ENCODE measurements at places on chromosomes 7 and 10.
A peak's percentile ranks its signal among the peaks of the same experiment; 100 is the strongest.

DNA sequence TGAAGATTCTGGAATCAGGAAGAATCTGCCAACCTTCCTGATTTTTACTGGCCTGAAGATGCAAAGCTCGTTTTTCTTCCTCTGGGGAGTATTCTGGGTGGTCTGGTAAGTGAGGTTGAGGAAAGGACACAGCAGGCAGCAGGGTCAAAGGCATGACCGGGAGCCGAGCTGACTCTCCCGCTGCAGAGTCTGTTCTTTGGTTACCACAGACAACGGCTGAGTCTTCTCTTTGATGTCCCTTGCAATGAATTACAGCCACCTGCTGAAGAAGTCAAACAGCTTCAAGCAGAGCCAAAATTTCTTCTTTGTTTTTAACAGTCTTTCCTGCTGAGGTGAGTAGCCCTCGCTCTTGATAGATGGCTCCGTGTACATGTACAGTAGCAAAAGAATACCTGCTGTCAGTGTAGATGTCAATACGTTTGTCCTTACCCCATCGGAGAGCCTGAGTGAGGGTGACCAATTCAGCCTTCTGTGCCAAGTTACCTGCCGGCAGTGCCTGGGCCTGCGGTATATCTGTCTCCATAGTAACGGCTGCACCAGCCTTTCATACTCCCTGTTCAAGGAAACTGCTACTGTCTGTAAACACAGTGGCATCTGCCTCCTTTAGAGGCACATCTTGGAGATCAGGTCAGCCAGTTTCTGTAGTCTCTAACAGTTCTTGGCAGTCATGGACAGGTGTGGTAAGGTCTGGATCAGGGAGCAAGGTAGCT lies 76.4 kb downstream of the PRR15 start:
- no peak for DNase-seq

DNA sequence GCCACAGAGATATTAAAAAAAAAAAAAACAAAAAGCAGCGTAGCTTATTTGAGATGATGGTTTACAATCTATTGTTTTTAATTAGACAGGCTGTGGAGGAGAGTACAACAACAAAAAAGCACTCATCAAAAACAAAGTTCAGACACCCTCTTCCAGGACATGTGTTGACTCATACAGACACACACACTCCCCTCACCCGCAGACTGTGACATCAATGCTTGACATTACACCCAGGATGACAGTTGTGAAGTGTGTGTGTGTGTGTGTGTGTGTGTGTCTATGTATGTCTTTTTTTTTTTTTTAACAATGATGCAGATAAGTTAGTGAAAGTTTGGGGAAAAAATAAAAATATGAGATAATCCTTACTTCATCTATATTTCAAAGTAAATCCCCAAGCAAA lies 303.6 kb downstream of the GPAM start:
- no peak for DNase-seq

- DNase-seq, result no peak
These were observed 100.5 kb upstream of the NRP1 start for GRCh38 chr10:33434933-33435332.

DNA sequence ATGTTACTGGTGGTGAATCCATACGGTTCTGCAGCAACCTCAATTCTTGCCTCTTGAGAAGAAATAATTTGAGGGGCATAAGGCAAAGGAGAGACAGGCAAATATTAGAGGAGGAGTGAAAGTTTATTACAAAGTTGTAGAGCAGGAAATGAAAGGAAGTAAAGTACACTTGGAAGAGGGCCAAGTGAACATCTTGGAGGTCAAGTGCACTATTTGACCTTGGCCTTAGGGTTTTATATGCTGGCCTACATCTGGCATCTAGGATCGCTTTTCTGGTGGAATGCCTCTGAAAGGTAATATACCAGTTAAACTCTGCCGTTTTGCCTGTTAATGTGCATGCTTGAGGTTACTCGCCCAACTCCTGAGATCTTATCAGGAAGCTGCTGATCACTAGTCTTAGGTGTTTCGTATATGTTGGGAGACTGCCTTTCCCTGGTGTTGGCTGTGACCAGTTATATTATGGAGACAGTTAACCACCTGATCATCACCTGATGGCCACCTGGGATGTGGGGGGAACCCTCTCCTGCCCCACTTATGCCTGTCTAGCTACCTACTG lies 66.1 kb upstream of the CYP2C18 start:
- DNase-seq, result no peak

DNA sequence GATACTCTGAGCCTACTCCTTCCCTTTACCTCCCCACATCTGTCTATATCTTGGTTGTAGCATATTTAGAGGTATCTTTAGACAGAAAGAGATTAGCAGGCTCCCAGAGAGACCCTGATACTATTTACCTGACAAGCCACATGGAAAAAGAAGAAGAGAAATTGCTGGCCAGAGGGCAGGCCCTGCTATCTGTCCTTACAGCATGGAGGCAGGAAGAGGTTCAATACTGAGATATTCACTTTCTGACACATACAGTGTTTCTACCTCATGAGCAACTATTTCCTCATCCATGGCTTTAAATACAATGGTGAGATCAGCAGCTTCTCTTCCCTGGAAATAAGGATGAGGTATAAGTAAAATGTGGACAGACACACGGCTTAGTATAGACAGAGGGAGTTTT lies 33.9 kb upstream of the TSPAN13 start:
- no peak for DNase-seq

DNA sequence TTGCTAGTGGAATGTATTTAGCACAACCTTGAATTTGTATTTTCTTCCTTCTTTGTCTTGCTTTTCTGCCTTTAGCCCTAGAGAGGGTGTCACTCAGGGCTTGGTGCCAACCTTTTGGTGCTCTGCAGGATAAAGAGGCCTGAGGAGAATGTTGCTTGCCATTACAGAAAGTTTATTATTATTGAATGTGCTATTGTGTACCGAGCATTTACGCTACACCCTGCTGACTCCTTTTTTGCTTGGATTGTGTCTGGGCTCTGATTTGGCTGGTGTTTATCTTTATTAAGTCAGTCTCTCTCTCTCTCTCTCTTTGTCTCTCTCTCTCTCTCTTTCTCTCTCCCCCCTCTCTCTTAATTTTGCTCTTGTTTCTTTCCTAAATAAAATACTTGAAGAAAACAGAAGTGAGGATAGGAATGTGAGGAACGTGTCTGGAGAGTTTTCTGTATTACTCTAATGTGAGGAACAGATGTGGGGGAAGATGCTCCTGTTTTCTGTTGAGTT lies 284.4 kb upstream of the PHYHIPL start:
- no peak for DNase-seq

- DNase-seq, result no peak
These were observed 475.4 kb upstream of the GHITM start for GRCh38 chr10:83663918-83664317.

GRCh38 chr7:83882551-83882950 lies 233.6 kb upstream of the SEMA3E start:
- no peak for DNase-seq

- DNase-seq, result no peak
These were observed 16.7 kb downstream of the LSMEM1 start for GRCh38 chr7:112497481-112497880.

DNA sequence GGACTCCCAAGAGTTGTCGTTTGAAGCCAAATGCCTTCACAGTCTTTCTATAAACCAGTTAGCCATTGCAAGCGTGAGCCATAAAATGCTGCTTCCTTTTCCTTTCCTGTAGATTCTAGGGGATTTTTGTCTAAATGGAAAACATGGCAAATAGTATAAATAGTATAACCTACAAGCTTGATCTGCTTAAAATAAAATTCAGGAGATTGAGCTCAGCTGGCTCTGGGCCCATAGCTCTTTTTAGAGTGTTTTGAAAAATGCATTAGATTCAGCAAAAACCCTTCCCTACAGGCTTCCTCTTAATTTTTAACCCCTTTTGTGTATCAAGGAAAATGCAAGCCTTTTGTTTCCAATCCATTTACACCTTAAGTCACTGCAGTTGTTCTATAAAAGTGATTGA lies 190.1 kb upstream of the GDF10 start:
- no peak for DNase-seq

DNA sequence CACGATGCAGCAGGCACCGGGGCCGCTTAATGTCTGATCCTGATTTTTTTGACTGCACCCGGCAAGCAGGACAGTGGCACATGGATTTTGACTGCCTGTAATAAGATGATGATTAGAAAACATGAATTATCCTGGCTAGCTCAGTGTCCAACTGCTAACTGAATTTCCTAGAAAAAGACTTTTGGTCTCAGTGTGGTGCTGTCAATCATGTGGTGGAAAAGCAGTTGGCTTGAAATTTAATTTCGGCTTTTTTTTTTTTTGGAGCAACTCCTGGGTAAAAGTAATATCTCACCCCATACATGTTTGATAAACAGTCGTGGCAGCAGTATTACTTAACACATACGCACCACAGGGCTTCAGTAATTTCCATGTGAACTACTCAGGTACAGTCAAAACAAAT lies 227.7 kb downstream of the FANK1 start:
- DNase-seq, result no peak

- DNase-seq, result no peak
These were observed 129.9 kb downstream of the IPMK start for GRCh38 chr10:58137813-58138212.

GRCh38 chr10:93554760-93555432 lies 11.6 kb upstream of the FFAR4 start:
- DNase-seq, result peak; percentile 70

- DNase-seq, result no peak
These were observed 123.4 kb upstream of the BTBD16 start for GRCh38 chr10:122147663-122148062.

DNA sequence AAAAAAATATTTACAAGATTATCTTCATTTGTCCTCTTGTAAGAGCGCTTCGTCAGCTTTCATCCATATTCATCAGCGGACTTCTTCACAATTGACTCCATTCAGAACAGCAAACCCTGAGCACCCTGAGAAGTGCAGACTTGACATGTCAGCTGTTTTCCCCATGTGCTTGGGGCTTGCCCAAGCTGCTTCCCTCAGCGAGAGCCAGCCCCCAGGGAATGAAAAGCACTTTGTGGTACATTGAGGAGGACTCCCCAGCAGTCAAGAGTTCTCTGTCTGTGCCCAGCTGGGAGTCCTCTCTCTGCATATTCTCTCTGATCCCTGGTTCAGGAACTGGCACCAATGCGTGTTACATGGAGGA lies 22.7 kb downstream of the HKDC1 start:
- DNase-seq, result no peak

GRCh38 chr7:150800581-150801241 lies at the start of gene TMEM176A:
Gene TMEM176A (plus strand): TSS chr7:150800769. CDS start chr7:150801551, 782 bp downstream.
- DNase-seq, result peak; percentile 19

- no peak for DNase-seq
These were observed 404.6 kb downstream of the LRMDA start for GRCh38 chr10:75836064-75836463.

GRCh38 chr10:48973065-48973464 lies 33.4 kb upstream of the LRRC18 start:
- no peak for DNase-seq

DNA sequence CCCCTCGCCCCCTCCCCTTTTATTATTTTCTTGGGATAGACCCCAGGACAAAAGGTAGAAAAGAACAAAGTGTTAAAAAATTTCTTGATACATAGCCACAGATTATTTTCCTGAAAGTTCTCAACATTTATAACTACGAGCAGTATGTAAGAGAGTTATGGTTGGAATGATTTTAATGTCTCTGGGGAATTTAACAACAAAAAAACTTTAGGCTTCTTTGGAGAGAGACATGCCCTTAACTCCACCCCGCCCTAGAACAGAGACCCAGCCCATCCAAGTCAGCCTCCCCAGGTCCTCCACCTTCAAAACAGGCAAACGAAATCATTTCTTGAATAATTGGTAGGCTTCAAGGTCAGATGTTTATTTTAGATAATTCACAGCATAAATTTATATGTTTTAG lies 97.1 kb downstream of the TCF7L2 start:
- no peak for DNase-seq

DNA sequence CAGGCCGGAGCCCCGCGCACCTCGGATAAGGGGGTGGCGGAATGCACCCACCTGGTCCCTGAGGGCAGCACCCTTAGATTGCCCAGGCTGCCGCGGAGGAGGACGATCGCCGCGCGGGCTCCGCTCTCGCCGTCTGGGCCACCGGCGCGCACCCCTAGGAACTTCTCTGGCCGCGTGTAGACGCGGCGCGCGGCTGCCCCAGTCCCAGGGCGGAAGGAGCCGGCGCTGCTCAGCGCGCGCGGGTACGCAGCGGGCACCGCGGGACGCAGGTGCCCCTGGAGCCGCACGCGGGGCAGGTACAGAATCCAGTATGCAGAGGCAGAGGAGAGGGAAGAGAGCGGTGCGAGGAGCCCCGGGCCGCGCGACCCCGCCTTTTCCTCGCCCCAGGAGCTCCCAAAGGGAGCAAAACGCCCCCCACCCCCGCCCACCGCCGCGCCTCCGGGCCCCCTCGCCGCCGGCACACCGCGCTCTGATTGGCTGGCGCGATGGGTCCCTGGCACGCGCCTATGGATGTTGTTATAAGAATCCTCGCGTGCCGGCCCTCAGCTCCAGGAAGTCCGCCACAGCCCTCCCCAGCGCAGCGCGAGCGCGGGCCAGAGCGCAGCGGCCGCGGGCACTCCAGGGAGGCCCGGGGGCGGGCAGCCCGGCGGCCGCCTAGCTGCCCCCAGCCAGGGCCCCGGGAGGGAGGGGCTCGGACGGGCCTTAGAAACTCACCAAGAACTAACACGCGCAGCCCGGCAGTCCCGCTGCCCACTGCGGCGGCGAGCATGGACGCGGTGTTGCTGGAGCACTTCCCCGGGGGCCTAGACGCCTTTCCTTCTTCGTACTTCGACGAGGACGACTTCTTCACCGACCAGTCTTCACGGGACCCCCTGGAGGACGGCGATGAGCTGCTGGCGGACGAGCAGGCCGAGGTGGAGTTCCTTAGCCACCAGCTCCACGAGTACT lies at the start of gene PTF1A:
PTF1A (plus strand) TSS at position 549 of the 948 bp plus-strand sequence; CDS start at position 768, 219 bp downstream.
- DNase-seq, result no peak

GRCh38 chr7:73669288-73669701 lies 1.7 kb downstream of the VPS37D start:
- no peak for DNase-seq

GRCh38 chr7:127437241-127437640 lies 44.7 kb upstream of the ZNF800 start:
- DNase-seq, result no peak

- DNase-seq, result no peak
These were observed 612 bp downstream of the HILPDA start for GRCh38 chr7:128456255-128456725.

- DNase-seq, result no peak
These were observed 247.4 kb upstream of the PODXL start for GRCh38 chr7:131803816-131804215.

- peak; percentile 66 for DNase-seq
These were observed 46.2 kb downstream of the WDR37 start for GRCh38 chr10:1102416-1102815.

GRCh38 chr10:46264336-46264735 lies 22.5 kb upstream of the ANTXRL start:
- DNase-seq, result no peak

DNA sequence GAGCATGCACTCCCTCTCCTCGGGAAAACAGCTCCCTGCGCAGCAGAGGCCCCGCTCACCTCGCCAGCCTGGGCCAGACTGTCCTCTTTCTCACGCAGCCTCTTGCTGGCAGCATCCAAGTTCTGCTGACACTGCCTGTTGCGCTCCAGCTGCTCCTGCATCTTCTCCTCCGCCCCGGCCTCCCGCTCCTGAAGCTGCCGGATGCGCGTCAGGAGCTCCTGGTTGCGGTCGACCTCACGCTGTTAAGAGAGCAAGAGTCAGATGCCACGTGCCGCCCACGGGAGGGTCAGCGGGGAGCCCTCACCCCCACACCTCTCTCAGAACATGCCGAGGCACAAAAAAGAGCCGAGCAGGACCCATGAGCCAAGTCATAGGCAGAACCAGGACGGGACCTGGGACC lies 10.2 kb downstream of the MAD1L1 start:
- no peak for DNase-seq

Measured in activated CD4-positive, alpha-beta T cell treated with anti-CD3 and anti-CD28 coated beads for 48 hours (primary cell).